ENCODE measurements at places on chromosomes 6 and 20.
A peak's percentile ranks its signal among the peaks of the same experiment; 100 is the strongest.

DNA sequence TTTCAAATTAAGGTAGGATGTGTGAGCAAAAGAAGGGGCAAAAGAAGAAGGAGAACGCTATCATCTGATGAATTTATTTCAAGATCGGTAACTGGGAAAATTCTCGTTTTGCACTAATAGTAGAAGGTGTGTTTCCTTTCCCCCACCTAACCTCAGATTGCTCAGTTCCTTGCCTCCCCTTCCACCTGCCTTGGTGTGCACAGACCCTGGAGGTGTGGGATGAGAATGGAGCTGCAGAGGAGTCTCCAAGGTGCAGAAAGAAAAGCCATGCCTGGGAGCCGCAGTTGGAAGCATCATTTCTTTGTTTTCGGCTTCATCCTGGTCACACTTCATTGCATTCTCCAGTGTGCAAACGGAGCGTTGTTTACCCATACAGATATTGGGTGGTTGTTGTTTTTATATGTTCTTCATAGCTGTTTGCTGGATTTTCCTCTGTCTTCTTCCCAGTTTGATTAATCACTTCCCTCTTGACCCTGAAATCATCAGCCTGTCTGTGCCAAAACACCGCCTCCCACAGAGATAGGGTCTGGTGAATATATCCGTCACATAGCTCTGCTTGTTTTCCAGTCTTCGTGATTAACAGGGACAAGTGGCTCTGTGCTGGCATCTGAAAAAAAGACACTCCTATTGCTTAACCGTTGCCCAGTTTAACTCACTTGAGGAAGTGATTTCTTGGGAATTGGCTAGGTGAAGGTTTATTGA, 40.2 kb upstream of the NEDD9 start:
- no peak for DNase-seq

DNA sequence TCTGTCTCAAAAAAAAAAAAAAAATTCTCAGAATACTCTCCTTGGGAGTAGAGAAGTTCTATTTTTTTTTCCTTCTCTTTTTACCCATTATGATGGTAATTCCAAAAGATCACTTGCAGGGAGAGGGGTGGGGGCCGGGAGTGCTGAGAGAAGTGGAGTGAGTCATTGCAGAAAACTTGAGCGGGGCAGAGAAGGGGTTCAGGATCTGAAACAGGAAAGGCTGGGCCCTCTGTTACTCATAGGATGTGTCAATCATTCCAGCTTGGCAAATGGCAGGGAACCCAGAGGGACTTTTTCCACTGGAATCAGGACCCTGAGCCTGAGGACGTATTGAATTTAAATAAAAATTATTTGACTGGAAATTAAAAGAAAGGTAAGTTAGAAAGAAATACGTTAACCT, 111.4 kb upstream of the ARMC2 start:
- DNase-seq, result peak; percentile 82

- no peak for DNase-seq
These were observed 13.3 kb downstream of the VAPB start for GRCh38 chr20:58402305-58402704.

- no peak for DNase-seq
These were observed 326.9 kb downstream of the UBE3D start for GRCh38 chr6:82738773-82739172.

GRCh38 chr20:53582574-53583351, 10.9 kb downstream of the ZNF217 start:
- DNase-seq, result peak; percentile 98

DNA sequence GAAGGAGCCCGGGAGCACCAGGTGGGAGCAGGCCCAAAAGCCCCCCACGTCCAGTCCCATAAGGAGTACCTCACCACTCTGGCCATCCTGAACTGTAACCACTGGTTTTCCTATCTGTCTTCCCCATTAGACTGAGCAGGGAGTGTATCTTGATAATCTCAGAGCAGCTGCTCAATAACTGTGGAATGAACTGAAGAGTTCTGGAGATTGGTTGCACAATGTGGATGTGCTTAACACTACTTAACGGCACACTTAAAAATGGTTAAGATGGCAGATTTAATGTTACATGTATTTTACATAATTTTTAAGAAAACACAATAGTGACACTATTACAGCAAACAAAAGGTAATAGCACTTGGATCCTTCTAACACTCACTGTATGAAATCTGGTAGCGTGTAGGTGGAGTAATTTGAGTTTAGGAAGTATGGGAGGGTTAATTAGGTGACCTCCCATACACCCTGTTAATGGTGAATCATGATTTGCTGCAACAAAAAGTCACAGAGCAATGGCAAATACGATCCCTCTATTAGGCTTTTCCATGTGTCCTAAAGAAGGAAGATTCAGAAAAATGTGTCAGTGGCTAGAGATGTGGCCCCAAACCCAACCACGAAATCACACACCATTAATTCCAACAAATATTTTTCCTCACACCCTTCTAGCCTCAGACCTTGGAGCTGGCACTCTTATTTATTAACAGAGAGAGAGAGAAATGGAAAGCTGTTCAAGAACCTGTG, 18.4 kb downstream of the TRAM2 start:
- DNase-seq, result peak; percentile 59

- DNase-seq, result peak; percentile 77
These were observed 494.3 kb downstream of the EPM2A start for GRCh38 chr6:145241039-145241438.

GRCh38 chr20:43915211-43916072, 790 bp downstream of the TOX2 start:
- DNase-seq, result peak; percentile 63

DNA sequence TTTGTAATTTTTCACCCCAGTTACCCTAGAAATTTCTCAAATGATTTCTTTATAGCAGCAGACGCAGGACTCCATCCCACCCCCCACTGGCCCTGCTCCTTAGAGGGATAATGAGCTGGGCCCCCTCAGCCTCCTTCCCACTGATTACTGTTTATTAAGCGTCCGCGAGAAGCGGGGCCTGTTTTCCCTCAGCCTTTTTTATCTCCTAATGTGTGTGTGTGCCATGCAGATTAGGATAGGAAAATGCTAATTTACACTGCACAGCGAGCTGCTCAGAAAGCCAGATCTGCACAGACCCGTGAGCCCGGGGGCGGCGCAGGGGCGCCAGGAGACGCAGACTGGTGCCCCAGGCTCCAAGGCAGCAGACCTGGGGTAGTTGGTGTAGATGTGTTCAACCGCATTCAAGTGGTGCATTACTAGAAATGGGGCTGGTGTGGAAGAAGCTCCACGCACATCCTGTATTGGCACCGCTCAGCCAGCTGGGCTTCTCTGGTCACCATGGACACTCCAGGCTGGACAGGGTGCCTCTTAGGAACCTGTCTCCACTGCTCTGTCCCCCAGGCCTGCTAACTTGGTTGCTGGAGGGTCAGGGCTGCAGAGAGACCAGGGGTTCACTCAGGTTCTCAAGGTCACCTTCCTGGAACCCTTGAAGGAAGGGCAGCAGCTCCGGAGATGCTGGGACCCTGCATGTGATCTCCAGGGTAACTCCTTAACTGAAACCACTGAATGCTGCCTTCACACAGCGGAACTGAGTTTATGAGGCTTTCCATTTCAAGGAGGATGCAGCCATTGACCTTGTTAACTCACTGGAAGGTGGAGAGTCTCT, 256.3 kb downstream of the ERMARD start:
- no peak for DNase-seq

GRCh38 chr20:23061734-23062561, 12.5 kb upstream of the THBD start:
- peak; percentile 91 for DNase-seq

GRCh38 chr6:4668271-4669179, 107.7 kb upstream of the CDYL start:
- DNase-seq, result peak; percentile 69

DNA sequence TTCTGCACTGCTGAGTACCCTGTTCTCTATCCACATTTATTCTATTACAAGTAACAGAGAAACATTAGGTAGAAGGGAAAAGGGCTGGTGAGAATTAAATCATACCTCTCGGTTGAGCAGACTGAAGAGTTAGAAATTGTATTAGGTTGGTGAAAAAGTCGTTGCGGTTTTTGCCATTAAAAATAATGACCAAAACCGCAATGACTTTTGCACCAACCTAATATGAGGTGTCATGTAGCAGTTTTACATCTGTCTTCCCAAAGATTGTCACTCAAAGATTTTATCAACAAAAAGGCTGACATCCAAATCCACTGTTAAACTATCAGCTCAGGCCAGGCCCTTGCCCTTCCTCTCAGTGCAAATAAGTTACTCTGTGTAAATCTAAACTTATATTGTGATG, 28.3 kb upstream of the GRIK2 start:
- DNase-seq, result no peak

GRCh38 chr6:28947067-28947765, 23.4 kb upstream of the TRIM27 start:
- DNase-seq, result no peak

DNA sequence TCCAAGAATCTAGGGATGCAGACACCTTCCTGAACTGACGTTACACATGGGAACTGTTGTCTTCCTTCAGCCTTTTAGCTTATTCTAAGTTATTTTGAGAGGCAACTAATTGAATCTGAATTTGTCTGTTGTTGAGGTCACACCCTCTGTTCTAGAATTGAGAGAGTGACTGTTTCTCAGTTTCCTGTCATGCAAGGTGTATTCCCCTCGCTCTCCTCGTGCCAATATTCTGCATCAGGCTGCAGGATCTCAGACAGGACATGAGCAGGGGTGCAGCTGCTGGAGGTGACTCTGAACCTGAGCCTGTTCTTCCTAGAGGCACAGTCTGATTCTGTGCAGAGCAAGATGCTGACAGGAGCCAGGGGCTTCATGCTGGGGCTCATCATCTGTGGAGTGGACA, 52.5 kb downstream of the HLA-DPB1 start:
- DNase-seq, result no peak

DNA sequence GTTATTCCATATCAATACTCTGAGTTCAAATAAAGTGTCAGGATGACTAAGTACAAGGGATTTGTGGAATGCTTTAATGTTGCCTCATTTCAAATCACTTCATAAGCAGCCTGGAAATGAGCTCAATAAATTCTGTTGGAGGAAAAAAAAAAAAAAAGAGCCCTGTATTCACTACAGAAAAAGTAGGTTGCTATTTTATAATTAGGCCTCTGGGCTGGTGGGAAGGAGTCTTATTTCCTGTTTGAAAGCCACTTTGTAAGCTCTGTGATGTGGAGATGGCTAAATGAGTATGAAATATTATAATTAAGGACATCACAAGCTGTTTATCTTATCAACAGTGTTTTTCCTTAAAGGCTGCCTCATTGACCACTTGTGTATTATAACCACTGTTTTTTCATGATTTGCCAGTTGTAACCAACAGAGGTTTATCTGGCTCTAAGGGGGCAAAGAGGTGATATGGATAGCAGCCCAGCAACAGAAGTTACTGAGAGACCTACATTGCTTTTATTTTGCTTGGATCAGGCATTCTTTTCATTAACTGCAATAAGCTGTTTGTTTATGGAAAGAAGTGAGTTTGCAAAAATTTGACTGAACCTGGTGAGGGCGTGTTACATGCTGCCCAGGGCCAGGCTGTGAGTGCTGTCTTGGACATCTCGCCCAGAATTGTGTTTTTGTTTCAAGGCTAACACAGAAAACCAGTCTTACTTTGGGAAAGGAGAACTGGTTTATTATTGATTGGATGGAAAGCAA, 563.3 kb upstream of the MAP3K7 start:
- no peak for DNase-seq

GRCh38 chr6:168524571-168525001, 83.6 kb downstream of the SMOC2 start:
- no peak for DNase-seq

DNA sequence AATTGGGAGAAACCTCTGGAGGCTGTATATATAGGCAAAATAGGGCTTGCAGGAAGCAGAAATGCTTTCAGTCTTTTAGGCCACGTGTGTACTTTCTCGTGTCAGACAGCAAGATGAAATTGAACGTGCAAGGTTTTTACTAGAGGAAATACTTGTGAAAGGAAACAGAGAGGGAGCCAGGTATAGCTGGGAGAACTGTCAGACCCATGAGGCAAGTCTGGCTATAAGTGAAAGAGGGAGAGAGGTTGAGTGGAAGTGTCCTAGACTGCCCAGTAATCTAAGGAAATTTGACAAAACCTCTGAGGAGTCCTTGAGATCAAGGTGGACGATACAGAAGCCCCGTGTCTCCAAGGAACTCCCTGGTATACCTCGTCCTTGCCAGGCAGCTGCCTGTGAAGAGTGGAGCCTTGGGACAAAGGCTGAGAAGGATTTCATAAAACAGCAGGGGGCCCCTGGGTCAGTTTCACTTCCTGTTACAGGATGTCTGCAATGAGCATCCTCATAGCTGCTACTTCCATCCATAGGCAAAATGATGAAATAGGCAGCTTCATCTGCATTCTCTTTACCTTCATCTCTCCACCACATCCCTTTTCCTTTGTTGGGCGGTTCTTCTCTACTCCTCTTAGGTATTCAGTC, 114.4 kb upstream of the MAP3K7 start:
- DNase-seq, result no peak

DNA sequence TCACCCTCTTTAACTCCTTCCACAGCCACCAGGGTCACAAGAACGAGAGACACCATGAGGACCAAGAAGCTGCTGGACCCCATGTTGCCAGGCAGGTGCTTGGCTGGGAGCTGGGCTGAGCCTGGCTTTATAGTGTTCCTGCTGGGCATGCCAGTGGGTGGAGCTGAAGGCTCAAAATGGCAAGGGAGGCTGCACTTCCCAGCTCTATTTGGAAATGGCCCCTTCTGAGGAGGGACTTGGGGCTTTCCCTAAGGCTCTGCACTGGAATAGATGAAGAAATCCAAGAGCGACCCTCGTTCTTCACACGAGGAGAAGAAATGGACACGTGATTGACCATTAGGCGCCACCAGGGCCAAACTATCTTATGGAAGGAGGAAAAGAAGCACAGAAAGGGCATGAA, at the start of gene WFDC12:
WFDC12 (minus strand) TSS at position 101 of the 400 bp plus-strand sequence; CDS start at position 83, 18 bp downstream.
- no peak for DNase-seq

DNA sequence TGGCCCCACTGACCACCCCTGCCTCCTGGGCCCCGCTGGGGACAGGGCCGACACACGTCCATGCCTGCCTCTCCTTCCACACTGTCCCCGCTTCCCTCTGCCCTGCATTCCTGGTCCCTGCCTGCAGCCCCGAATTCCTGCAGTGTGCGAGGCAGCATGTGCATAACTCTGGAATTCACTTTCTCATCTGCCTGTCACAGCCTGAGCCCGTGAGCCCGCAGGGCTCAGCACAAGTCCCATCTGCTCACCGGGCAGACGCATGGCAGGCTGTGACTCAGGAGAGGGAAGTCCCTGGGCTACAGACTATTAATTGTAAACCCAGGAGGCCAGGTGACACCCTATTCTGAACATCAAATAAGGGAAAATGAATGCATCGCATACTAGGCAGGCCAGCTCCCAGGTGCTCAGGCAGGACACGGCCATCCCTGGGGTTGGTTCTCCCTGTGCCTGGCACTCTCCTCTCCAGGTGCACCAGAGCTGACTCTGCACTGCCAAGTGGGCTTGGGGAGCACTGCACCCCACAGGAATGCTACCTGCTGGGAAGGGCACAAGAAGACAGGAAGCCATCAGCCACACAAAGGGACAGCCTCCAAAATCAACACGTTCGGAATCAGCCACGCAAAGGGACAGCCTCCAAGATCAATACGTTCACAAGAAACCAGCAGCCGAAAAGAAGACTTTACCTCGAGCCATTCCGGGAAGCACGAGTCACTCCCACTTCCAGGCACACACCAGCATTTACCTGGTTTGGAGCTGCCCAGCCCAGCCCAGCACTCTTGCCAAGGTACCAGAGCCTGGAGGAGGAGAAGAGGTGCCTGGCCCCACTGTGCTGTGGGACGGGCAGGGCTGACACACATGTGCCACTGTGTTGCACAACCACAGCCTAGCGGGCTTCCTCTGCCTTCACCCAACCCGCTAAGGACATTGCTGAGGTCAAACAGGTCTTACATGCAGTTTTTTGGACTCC, 65.9 kb downstream of the DLL1 start:
- DNase-seq, result peak; percentile 32

GRCh38 chr6:139847457-139847813, 473.0 kb upstream of the CITED2 start:
- DNase-seq, result peak; percentile 12

- no peak for DNase-seq
These were observed 262.5 kb downstream of the GJA1 start for GRCh38 chr6:121697921-121698320.
